ENCODE measurements at places on chromosomes 12 and 14.

DNA sequence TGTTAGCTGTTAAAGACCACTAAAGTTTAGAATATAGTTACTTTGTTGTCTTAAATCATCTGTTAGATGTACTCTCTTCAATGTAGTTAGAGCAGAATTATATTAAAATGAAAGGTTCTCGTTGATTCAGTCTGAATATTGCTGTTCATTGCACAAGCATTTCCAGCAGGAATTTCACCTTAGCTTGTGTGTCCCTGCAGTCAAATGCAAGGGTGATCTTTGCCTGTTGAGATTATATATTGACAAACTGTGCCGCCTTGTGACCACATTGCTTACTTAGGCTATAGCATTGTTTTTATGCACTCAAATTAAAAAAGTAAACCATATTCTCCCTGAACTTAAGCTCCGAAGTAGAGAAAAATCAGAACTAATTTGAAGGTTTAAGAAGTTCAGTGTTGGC is 39.5 kb downstream of the ATP2A2 start:
- no peak for DNase-seq

DNA sequence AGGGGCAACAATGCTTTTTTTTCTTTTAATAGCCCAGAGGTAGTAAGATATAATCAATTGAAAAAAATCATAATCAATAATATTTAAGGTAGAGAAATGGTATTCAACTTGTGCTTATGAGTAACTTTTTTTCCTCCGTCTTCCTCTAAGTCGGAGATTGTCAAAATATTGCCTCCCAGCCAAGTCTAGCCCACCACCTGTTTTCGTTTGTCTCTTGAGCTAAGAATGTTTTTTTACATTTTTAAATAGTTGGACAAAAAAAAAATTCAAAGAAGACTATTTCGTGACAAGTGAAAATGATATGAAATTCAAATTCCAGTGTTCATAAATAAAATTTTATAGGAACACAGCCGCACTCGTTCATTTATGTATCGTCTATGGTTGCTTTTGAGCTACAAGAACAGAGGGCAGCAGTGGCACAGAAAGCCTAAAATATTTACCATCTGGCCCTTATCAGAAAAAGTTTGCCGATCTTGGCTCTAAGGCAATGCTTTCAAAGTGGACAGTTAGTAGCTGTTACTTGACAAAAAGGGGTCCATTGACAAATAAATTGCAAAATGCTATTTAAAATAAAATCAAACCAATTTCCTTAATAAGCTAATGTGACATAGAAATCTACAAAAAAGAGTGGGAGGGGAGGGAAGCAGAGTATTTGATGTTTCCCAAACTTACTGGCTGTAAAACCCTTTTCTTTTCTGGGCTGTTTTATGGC is 40.8 kb upstream of the MAX start:
- DNase-seq: no peak

- DNase-seq: no peak
Measured at GRCh38 chr12:100184549-100185145, 16.0 kb upstream of the ACTR6 start.

GRCh38 chr12:45232146-45232755 is 16.4 kb downstream of the ANO6 start:
- no peak for DNase-seq

GRCh38 chr14:100622224-100622623 is 35.0 kb upstream of the BEGAIN start:
- no peak for DNase-seq

Data from aorta (tissue), 5 donors.